ENCODE measurements at places on chromosomes 5 and 9.

GRCh38 chr9:126303488-126303887 lies 23.1 kb upstream of the MVB12B start:
- DNase-seq = no peak

GRCh38 chr5:166716856-166717492 lies 1574.5 kb upstream of the WWC1 start:
- no peak for DNase-seq

- no peak for DNase-seq
These were observed 54.3 kb downstream of the TRIP13 start for GRCh38 chr5:946720-947625.

DNA sequence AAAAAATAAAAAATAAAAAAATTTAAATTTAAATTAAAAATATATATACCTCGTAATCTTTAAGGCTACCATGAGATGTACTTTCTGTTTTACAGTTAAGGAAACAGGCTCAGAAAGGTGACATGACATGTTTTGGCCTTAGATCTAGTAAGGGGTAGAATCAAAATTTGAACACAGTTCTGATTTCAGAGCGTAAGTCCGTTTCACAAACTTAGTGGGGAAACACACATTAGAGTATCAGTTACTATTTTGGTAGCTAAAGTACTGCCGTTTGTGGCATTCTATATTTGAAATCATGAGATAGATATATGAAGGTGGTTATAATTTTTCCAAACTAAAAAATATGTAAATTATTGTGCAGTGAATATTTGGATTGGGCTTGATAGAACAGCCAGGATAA lies 186.2 kb downstream of the DENND1A start:
- DNase-seq = no peak

- no peak for DNase-seq
These were observed 28.3 kb upstream of the GFPT2 start for GRCh38 chr5:180381428-180381827.

GRCh38 chr9:7799944-7800285 lies 337 bp upstream of the DMAC1 start:
- no peak for DNase-seq

DNA sequence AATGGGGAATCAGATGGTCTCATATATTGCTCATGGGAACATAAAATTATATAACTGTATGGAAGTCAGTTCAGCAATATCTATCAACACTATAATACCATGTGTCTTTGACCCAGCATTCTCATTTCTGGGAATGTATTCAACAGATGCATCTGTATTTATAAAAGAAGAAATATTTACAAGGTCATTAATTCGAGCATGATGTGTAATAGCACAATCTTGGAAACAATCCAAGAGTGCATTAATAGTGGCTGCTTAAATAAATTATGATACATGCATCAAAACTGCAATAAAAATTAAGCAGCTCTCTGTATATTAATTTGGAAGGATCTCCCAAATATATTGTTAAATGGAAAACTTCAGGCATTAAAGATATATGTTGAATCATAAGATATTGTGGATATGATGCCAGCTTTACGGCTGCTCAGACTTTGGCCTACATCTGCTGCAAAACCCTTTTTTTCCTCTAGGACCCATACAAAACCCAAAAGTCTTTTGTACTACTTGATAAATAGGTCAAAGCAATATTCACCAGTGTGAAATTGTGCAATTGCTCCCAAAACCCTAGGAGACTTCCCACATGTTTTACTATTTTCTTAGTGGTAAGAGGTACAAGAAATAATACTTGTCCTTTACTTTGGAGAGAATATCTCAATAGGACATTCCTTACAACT lies 45.3 kb upstream of the ISOC1 start:
- DNase-seq = no peak

DNA sequence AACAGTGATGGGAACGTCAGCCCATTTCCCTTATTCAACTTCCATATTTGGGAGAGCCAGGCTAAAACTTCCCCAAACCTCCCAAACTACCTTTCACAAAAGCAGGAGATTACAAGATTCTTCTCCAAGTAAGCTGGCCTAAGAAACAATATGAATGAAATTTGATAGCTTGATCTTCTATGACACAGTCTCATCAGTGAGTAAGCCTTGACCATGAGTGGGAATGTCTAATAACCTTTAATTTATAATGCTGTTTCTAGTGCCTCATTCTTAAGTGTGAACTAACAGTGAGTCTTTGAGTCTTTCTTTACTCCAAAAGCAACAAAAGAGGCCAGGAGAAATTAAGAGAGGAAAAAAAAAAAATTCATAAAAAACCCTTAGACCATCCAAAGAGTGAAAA lies 1379.9 kb downstream of the EFNA5 start:
- no peak for DNase-seq

- DNase-seq = no peak
These were observed 57.3 kb upstream of the PJA2 start for GRCh38 chr5:109467058-109467457.

- no peak for DNase-seq
These were observed 176.9 kb downstream of the BNC2 start for GRCh38 chr9:16693616-16694015.

GRCh38 chr5:1009359-1010180 lies 968 bp downstream of the NKD2 start:
- DNase-seq = no peak

- no peak for DNase-seq
These were observed 11.0 kb downstream of the CCDC152 start for GRCh38 chr5:42767491-42768105.

GRCh38 chr5:83539463-83539790 lies 67.9 kb downstream of the VCAN start:
- no peak for DNase-seq

DNA sequence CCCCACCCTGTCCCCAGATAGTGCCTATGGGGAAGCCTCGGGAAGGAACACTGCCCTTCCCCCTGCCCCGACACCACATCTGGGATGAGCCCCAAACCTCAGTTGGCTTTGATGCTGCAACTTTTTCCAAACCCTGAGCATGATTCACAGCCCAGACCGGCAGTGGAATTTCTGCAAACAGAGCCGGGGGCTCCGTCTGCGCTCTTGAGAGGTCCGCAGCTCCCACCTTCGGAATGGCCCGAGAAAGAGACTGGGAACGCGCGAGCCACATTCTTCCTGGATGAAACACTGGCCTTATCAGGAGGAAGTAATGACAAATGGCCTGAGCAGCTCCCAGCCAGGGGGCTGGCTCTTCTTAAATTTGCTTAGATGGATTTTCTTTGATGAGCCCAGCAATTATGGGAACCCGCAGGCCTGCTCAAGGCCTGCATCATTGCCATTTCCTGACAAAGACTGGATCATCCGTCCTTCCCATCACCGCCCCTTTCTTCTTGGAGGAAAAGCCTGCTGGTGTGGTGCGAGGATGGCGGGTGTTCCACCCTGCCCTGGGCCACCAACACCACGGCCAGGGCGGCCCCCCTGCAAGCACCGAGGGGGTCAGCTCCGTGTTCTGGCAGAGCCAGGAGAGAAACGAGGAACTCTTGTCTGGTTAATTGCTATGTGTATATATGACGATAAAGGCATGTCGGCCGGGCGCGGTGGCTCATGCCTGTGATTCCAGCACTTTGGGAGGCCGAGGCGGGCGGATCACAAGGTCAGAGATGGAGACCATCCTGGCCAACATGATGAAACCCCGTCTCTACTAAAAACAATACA lies 38.8 kb upstream of the COL5A1 start:
- peak; percentile 93 for DNase-seq

DNA sequence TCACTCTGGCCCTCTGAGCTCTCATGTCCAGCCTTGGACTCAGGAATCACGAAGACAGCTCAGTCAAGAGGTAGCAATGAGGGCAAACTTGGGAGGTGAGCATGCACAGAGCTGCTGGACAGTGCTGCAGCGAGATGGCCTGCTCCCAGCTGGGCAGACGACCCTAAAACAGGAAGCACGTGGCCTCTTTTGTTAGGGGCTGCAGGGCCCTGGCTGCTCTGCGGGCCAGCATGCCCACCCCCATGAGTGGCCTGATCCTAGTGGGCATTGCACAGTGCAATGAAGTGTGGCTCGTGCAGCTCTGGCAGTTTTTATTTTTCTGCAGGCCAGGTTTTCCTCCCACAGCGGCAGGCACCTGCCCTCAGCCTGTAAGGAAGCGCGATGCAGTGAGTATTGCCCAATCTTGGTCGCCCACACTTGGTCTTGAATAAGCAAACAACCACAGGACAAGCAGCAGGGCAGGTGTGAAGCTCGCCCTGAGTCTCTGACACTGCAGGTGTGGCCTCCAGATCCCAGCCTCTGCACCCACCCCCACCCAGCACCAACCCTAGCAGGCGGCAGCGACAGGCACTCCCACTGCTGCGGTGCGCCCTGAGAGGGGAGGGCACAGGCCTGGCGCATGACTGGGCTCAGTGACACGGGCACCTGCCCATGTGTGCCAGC lies 60.8 kb downstream of the SEMA4D start:
- DNase-seq = no peak

DNA sequence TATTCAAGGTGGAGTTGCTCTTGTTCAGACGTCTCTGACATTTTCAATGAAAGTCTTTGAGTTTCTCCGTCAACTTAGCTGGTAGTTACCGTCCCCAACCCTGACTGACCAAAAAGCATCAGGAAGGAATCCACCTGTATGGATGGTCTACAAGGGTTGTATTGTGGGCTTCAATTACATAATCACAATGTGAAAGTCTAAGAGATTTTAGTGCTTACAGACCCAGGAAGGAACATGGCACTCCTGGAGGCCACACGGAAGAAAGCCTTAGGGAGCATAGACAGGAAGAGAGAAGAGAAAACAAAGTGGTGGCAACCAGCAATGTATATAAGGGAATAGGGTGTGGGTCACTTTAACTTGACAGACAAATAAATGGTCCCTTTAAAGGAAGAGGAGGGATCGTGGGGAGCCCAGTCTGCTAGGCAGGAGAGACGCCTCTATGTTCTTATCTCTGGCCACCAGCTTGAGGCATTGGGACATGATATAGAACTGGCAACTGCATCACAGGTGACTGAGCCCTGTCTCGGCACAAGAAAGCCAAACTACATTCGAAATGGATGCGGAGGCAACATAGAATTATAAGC lies 80.4 kb downstream of the ALDH7A1 start:
- no peak for DNase-seq

GRCh38 chr5:145920542-145921210 lies 15.7 kb upstream of the SH3RF2 start:
- no peak for DNase-seq

DNA sequence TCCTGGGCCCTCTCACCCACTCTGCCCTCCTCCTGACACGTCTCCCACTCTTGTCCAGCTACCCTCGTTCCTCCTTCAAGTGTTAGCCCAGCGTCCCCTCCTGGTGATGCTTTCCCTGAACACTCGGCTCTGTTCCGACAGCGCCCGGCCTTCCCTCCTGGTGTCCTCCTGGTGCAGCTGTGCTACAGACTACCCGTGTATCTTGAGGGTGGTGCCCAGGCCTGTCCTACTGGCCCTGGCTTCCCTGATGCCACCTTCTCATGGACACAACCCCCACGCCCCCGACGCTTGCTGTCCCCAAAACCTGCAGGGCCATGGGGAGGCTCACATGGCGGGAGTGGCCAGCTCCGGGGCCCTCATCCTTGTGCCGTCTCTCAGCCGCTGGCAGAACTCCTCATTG lies 21.4 kb upstream of the SCGB3A1 start:
- DNase-seq = no peak

GRCh38 chr9:117784996-117785395 lies 80.8 kb downstream of the TLR4 start:
- no peak for DNase-seq

DNA sequence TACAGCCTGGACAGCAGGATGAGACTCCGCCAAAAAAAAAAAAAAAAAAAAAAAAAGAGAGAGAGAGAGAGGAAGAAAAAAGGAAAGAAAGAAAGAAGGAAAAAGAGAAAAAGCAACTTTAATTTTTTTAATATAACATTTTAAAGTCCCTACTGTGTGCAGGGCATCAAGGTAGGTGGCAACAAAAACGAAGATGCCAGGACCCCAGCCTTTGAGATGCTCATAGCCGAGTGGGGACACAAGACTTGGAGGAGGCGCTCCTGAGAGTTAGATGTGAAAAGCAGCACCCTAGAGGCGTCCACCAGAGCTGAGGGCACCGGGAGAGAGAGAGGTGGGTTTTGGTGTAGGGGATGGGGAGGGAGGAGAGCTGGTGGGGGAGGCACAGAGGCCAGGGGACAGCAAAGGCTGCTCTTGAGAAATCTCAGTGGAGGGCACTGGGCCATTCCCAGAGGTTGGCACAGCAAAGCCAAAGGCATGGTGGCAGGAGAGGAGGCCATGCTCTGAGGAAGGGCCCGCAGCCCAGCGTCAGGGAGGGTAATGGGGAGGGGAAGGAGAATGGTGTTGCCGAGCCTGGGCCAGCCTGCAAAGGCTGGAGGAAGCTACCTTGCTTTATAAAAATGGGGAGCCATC lies 135.6 kb downstream of the C9orf50 start:
- DNase-seq = no peak

GRCh38 chr9:119818726-119819435 lies 449.6 kb upstream of the BRINP1 start:
- no peak for DNase-seq

GRCh38 chr9:90964101-90965020 lies 162.7 kb downstream of the SYK start:
- DNase-seq = no peak

DNA sequence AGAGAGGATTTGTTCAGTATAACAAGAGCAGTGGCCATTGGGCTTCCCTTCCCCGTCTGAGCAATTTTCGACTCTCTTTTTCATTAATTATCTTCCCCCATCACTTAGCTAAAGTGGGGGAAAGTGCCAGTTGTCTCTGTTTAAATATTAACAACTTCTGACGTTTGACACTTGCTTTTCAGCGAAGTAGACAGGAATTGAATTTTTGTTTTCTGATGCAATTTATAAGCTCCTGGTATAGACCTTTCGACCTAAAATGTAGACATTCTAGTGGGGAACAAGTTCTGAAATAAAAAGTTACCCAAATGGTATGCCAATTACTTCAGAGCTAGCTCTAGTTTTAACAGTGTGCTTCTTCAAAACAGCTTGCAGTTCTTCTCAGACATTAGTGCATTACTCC lies 100.6 kb downstream of the ITGA1 start:
- DNase-seq = no peak

GRCh38 chr9:21788752-21789151 lies 13.7 kb upstream of the MTAP start:
- no peak for DNase-seq
